ENCODE measurements at places on chromosomes 12 and 14.

GRCh38 chr12:70467918-70468733 lies 102.0 kb downstream of the KCNMB4 start:
- peak; percentile 17 for DNase-seq

DNA sequence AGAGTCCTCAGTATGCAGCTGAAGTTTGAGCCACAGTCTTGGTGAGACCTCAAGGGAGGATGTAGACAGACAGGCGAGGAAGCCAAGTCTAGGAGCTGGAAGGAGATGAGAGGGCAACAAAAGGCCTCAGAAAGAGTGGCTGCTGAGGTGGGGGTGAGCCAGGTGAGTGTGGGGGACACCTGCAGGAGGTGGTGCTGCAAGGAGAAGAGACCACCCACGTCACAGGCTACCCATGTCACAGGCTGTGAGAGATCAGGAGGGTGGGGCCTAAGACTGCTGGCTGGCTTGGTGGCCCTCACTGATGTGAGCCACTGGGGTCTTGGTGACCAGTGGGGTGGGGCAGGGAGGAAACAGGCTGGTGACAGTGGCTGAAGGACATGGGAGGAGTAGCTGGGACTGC lies 97.3 kb downstream of the KIF26A start:
- DNase-seq, result no peak

DNA sequence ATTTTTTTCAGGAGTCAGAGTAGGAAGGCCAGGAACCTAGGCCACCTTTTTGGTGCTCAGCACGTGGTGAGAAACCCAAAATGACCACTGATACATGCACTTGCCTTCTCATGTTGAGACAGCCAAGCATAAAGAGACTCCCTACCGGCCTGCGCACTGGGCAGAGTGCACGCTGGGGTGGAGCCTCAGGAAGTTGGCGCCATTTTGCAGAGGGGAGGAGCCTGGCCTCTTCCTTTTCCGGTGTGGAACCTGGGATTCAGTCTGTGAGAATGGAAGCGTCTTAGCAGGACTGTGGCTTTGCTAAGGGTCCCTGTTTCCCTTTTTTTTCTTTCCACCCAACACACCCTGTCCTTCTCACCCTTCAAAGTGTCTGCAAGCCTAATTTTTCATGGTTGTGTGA lies 62.9 kb upstream of the RTRAF start:
- no peak for DNase-seq

DNA sequence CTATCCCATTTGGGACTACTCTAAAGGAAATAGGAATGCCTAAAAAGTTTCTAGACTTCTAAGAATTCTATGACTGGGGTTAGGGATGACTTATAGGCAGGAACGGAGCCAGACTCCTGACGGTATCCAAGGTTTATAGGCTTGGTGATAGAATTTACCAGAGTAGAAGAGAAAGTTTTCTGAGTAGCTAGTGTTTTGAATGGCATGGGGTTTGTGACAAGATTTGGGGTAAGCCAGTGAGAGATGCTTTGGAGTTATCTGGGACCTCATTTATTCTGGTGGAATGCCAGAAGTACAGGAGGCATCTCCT lies 444.6 kb downstream of the RAD51B start:
- no peak for DNase-seq

DNA sequence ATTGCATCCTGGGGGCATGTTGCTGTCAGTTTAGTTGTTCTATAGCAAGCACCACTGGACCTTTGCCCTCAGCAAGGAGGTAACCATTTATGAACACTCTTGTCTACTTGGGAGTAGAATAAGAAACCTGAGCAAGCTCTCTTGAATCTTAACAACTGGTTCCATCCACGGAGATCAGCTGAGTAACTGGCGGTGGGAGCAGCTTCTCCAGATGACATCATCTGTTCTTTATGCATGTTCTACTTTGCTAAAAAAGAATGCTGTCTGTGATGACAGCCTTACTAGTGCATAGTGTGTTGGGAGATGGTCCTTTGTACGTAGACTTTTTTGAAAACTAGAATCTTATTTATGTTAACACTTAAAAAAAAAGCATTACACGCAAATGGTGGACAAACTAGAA lies 17.7 kb downstream of the SLC4A8 start:
- no peak for DNase-seq

DNA sequence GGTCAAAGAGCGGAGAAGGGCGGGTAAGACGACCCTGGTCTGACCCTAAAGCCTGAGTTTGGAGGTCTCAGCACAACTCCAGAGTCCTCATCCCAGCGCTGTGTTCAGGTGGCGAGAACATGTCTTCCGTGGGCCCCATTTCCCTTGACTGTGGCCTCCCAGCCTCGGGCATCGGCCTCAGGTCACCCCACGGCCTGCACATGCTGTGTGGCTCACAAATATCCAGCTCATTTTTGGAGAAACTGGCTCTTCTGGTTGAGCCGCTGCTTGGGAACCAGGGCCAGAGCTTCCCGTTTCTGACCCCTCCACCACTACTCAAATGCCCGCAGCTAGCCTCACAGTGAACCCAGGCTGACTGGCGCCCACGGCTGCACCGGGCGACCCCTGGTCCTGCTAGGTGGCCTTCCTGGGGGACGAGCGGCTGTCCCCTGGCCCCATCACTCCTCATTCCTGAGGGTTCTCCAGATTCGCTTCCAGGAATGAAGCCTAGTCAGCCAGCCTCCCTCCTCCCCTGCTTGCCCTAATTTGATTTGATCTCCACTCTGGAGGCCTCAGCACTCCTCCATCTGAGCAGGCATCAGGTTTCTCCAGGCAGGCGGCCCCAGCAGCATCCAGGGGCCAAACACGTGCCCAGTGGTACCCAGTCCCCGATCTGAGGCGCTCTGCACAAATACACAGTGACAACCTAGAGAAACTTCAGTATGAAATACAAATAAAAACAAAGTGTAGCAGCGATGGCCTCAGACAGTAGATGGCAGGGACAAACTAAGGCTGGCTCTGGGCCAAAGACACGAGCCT lies 4.7 kb downstream of the P2RX2 start:
- DNase-seq, result no peak

DNA sequence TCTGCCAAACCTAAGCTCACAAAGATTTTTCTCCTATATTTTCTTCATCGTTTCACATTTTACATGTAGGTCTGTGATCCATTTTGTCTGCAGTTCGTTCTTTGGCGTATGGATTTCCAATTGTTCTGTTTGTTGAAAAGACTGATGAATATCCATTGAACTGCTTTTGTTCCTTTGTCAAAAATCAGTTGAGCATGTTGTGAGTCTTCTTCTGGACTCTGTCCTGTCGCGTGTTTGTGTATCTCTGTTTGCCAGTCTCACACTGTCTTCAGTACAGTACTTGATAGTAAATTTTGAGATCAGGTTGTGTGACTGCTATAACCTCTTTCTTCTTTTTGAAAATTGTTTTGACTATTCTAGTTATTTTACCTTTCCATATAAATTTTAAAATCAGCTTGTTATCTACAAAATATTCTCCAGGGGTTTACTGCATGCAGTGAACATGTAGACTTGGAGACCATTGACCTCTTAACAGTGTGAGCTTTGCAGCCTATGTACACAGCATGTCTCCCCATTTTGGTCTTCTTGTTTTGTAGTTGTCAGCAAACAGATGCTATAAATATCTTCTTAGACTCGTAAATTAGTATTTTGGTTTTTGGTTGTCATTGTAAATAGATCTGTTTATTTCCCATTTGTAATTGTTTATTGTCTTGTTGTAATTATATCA lies 94.0 kb upstream of the DYNC1H1 start:
- DNase-seq, result no peak

DNA sequence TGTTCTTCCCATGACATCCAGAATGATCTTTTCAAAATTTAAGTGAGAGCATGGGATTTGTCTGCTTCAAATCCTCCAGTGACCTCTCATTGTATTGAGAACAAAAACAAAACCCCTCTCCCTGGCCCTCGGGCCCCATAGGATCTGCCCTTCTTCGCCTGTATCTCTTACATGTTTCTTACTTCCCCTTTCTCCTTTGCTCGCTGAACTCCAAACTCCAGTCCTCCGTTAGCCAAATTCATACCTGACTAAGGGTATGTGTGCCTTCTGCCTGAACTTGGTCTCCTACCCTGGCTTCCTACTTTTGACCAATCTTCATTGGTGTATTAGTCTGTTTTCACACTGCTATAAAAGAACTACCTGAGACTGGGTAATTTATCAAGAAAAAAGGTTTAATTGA lies 13.2 kb upstream of the TSPAN11 start:
- DNase-seq, result no peak

GRCh38 chr14:102906616-102907302 lies 15.7 kb upstream of the AMN start:
- DNase-seq, result no peak

DNA sequence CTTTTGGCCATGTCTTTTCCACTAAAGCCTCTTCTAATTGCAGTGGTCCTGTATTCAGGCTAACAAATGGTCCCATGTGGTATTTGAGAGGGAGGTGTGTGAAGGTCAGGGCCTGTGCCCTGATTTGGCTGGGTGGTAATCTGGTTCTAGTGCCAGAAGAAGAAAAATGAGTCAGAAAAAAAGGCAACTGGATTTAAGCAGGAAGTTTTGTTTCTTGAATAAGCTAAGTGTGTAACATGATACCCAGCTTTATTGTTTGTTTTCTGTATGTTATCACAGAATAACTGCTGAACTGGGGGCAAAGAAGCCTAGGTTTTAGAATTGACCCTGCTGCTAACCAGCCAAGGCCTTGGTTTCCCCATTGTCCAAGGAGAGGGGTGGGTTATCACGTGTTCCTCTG lies 134.0 kb downstream of the ANO6 start:
- DNase-seq, result no peak

DNA sequence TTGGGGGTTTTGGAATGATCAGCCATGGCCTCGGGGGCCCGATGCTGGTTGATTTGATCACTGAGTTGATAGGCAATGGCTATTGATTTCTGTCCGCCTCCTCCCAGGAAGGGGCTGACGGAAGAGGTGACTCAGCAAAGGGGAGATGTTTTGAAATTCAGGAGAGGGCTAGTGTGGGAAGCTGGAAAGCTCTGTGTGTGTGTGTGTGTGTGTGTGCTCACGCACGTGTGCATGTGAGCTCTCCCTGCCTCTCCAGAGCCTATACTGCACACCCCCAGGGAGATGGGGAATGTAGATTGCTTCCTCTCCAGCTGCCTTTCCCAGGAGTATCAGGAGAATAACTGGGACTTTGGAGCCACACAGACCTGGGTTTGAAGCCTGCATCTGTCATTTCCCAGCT lies 184.9 kb upstream of the MYL2 start:
- no peak for DNase-seq

DNA sequence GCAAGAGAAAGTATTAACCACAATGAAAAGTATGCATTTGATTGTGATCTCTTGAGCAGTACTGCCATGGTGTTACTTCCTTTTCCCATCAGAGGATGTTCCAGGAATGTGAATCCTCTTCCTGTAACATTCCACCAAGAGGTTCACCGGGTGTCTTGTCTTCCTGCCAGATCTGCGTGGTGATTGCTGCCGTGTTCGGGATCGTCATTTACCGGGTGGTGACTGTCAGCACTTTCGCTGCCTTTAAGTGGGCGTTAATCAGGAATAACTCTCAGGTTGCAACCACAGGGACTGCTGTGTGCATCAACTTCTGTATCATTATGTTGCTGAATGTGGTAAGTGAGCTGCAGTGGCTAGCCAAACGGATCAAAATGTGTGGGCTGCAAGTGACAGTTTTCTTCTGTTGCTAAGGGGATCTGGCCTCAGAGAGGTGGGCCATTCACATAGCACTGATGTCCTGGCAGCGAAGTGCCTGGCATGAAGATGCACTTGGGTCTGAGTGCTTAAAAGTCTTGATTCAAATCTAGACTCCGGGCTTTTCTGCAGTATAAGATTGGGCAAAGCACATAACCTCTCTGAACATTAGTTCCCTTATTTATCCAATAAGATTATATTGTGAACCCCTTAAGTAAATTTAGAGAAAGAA lies 123.4 kb downstream of the SLC5A8 start:
- no peak for DNase-seq

GRCh38 chr14:61547186-61548069 lies 147.9 kb upstream of the HIF1A start:
- no peak for DNase-seq

DNA sequence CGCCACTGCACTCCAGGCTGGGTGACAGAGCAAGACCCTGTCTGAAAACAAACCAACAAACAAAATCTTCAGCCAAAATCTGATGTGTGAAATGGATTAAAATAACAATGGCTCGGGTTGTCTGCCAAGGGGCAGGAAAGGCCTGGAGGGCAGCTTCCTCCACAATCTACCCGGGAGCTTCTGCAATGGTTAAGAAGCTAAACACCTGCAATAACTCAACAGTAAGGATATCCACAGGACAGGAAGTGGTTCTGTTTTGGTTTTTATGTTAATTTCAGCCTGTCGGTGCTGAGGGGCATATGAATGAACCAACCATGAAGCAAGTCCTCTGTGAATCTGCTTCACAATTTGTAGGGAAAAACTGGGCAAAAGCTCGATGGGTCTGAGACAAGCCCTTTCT lies 34.4 kb downstream of the RAD52 start:
- no peak for DNase-seq

GRCh38 chr14:93375673-93376156 lies 28.7 kb downstream of the COX8C start:
- no peak for DNase-seq

- no peak for DNase-seq
Measured at GRCh38 chr12:38258411-38258810, 58.2 kb upstream of the ALG10B start.

- DNase-seq, result no peak
Measured at GRCh38 chr14:39175445-39176262, 600 bp downstream of the PNN start.

- DNase-seq, result no peak
Measured at GRCh38 chr14:36880276-36880675, 218.6 kb downstream of the PAX9 start.

DNA sequence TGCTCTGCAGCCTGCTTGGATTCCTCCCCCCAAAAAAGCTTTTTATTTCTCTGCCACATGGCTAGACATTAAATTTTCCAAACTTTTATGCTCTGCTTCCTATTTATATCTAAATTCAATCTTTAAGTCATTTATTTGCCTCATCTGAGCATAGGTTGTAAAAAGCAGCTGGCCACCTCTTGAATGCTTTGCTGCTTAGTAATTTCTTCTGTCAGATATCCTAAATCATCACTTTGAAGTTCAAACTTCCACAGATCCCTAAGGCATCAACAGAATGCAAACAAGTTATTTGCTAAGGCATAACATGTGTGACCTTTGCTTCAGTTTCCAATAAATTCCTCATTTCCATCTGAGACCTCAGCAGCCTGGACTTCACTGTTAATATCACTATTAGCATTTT lies 209.6 kb downstream of the FSCB start:
- no peak for DNase-seq

Measured in SHP77 treated with DMSO at 0.1 percent for 48 hours (cell line).